ENCODE measurements at places on chromosomes 7 and 10. TPM values are rescaled to one million over a fixed set of nuclear protein-coding genes. Genes with fewer than 3 reads are reported as not detected.

DNA sequence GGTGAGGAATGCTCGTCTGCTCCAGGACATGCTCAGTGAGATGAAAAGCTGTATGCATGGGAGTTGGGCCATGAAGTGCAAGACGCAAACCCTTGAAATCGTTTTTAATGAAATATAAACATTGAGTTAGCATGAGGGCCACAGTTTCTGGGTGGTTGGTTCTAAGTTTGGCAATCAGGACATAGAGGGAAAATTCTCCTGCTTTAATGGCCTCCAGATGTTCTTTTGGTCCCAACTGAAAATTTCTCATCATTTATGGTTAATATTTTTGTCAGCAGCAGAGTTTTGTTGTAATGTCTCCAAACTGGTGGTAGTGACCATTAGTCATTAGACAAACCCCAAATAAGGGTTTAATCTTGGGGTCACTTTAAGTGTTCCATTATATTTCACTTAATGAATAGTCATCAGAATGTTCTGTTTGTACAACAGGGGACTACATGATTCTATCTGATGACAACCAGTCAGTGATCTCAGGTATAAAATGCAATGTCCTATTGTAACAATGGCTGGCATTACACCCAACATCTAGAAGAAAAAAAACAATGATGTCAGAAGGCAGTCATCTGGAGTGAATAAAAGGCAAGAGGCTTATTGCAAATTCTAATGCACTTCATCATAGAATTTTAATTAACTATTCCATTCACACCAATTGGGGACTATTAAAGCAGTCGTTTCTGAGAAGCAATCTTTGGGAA, 197.4 kb downstream of the JCAD start:
- no peak for DNase-seq

- DNase-seq = no peak
These were observed 744 bp downstream of the CREM start for GRCh38 chr10:35127289-35127891.

DNA sequence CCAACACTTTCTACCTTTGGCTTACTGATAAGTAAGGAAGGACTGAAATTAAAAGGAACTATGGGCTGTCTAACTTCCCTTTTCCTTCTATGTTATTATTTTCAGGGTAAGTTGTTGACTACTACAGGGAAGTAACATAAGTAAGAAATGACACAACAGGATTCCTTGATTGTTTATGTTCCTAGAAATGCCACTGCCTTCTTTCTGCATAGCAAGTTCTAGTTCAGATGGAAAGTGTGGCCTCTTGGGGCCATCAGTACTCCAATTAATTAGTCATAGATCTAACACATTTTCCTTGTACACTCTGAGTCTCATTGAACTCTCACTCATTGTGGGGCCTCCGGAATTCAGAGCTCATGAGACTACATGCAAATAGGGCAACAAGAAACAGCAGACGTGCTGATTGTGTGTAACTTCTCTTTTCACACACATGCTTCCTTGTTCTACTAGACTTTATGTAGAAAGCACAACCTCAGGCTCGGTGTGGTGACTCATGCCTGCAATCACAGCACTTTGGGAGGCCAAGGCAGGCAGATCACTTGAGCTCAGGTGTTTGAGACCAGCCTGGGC, 35.3 kb upstream of the HIBADH start:
- no peak for DNase-seq

DNA sequence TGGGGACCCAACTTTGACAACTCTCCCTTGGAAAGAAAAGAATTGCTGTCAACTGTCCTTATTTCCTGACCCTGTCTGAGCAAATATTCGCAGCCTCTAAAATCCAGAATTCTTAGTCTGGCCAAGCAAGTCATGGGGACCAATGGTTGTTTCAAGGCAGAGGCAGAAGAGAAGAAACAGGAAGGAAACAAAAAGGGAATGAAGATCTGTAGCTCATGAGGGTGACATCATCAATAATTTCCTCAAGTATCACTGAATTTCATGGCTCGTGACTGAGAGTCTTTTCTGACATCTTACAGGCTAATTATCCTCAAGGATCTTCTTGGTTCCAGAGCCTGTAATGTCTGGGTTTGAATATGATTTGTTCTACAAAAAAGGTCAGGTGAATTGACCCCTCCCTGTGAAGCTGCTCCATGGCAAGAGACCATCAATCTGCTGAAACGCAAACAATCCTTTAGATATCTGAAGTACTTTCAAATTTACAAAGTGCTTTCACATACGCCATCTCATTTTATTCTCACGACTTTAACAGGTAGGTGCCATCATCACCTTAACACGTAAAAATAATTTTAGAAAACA, 5.8 kb downstream of the CDK6 start:
- no peak for DNase-seq

DNA sequence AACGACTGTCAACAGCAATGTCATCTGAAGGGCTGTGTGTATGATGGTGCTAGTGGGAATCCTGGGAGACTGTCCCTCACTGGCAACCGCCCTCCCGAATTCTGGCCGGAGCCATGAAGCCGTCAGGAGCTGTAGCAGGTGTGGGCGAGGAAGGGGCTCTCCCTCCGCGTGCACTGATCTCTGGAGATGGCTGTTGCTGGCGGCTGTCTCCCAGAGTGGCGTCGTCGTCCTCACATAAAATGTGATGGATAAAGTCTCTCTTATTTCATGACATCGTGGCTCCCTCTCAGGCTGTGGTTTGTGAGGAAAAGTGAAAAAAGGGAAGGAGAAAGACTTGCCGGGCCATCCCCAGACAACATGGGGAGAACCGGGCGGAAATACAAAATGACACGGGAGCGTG, 216.5 kb downstream of the DNAJB6 start:
- DNase-seq = no peak

DNA sequence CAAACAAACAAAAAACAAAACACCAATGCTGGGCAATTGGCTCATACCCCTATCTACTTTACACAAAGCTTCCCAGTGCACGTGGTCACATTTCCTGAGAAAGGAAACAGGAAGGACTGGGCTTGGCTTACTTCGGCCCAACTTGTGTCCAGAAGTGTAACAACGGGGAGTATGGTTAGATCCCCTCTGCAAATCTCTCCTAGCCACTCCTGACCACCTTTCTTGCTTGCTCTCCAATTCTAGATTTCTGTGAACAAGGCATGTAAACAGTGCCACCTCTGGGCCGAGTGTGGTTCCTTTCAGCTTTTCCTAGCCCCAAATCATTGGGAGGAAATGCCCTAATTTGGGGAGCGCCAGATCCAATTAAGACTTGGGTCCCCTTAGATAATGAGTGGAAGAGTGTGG, 21.0 kb upstream of the FRAT2 start:
- no peak for DNase-seq

GRCh38 chr10:43912469-43912868, 263.8 kb upstream of the ZNF32 start:
- no peak for DNase-seq

DNA sequence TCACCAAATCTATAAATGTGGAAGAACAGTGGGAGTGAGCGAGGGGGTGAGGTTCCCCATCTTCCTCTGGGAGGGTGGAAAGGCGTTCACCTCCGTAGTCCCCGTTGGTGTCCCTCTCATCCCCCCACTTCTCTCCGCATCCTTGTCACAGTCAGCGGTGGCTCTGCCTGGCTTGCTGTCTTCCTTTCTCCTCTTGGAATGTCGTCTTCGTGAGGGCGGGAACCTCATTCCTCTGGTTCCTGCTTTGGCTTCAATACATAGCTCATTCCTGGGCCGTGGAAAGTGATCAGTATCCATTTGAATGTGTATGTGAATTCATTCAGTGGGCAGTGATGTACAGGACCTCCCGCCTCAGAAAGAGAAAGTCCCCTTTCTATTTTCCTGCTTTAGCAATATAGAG, 289.4 kb downstream of the CAMK1D start:
- no peak for DNase-seq

DNA sequence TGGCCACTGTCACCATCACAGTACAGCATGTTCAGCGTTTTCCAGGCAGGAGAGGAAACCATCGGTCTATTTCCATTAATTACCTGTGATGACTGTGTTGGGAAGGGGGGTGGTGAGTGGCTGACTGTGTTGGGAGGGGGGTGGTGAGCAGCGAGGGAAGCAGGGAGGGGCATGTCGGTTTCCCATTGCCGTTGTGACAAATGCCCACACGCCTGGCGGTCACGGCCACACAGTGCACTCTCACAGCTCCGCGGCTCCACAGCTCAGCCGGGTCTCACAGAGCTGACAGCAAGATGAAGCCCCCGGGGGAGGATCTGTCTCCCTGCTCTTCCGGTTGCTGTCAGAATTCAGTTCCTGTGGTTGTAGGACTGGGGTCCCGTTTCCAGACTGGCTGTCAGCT, 39.0 kb downstream of the AP5Z1 start:
- no peak for DNase-seq

DNA sequence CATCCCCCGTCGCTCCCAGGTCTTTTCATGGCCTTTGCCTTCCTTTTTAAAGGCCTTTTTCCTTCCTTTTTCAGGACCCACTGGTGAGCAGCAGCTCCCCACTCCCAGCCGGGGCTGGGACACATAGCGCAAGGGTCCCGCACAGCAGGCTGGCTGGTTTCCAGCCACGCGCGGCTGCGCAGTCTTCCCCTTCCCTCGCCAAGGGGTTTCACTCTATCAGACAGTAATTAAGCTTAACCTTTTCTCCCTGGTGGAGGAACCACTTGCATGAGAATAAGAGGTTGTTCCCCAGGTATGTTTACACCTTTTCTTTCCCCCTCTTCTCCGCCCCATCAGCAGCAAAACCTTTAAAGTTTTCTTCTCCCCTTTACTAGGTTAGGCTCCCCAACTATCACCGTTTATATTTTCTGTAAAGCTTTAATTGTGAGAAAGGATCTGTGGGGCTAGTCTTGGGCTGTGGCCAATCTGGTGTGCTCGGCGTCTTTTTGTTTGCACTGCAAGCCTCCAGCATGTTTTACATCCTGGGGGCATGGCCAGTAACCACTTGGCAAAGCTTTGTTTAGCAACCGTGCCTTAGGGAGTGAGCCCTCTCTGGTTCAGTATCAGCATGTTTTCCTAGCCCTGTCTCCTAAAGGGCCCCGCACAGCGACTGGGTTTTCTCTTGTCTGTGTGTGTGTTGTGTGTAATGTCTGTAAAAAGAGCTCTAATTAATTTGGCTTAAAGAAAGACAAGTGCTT, 219.6 kb downstream of the PHF14 start:
- no peak for DNase-seq

- DNase-seq = no peak
These were observed 349 bp upstream of the GNG11 start for GRCh38 chr7:93921186-93921585.

GRCh38 chr7:81503336-81503735, 266.5 kb downstream of the HGF start:
- DNase-seq = no peak

GRCh38 chr10:74189999-74190421, 39.0 kb downstream of the ADK start:
- peak; percentile 50 for DNase-seq

DNA sequence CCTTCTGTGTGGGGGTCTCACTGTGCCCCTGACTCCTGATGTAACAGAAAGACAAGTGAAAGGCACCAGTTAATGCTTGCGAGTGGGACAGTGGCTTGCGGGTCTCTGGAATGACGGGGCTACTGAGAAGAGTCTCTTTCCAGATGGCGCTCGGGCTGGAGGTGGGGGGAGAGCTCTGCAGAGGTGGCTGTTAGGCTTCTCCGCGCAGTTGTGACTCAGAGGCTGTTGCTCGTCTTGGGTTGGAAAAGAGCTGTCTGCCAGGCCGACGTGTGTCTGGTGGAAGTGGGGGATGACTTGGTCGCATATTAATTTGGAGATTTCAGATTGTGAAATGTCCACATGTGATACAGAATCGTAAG, 27.9 kb upstream of the SH2B2 start:
- no peak for DNase-seq

DNA sequence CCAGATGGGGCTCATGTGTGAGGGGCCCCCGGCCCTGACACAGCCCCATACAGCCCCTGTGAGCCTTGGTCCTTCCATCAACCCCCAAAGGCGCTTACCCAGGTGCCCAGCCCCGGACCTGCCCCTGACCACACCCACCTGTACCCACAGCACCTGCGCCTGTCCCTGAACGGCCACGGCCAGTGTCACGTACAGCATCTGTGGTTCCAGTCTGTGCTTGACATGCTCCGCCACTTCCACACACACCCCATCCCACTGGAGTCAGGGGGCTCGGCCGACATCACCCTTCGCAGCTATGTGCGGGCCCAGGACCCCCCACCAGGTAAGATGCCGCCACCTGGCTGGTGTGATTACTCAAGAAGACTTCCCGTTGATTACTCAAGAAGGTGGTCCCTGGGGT, 33.5 kb downstream of the SH2B2 start:
- DNase-seq = no peak

DNA sequence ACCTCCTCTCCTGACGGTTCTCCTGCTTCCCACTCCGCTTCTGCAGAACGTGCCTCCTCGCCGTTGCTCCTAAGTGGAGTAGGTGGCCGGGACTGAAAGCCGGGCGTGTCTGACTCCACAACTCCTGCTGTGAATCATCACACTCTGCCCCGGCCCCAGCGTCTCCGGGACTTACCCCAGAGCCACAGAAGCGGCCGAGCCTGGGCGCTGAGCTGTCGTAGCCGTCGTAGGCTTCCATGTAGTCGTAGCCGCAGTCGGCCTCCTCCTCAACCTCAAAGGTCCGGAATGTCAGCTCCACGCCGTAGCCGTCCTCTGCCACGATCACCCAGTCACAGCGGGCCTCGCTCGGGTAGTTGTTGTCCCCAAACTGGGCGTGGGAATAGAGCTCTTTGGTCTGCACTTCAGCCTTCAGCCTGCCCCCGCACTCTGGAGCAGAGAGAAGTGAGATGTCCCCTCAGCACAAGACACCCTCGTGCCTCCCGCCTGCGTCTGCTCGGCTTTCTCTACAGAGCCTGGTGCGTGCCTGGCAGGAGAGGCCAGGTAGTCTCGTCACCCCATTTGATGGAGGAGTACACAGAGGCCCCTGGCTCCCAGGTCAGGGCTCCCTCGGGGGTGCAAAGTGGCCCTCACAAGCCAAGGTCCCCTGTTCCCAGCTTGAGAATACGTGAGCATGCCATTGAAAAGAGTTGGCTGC, 11.2 kb upstream of the OPALIN start:
- peak; percentile 14 for DNase-seq

GRCh38 chr7:78588393-78588792, 789.8 kb downstream of the PHTF2 start:
- DNase-seq = no peak

DNA sequence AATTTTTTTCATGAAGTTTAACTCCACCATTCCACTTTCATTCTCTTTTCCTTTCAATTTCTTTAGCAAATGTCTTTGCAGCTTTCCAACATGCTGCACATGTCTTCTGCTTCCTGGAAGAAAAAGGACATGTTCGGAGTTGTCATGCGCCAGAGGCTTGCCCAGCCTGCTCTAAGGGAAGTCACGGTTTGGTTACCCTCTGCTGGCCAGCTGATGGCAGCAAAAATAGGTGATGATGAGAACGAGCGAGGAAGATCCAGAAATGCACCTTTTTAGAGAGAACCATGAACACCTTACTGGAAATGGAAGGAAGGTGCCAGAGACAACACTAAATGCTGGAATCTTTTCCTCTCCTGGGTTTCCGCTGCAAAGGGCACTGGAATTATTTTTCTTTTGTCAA, 4.9 kb upstream of the ZSCAN21 start:
- peak; percentile 24 for DNase-seq

GRCh38 chr10:24706479-24707118, 17.1 kb downstream of the ARHGAP21 start:
- peak; percentile 49 for DNase-seq

Gene NKX2-3
- total RNA-seq = 0.25 TPM

Gene SLC26A5
- total RNA-seq = not detected

Gene ANKRD30A
- not detected for total RNA-seq

Gene ADRA2A
- not detected for total RNA-seq

Gene INA
- not detected for total RNA-seq

Gene PLXNA4
- 0.02 TPM for total RNA-seq

Gene UPK3B
- total RNA-seq = 0.15 TPM

Gene MIOS
- 49.7 TPM for total RNA-seq

Gene ZNF503
- 10.5 TPM for total RNA-seq

Gene NKX1-2
- total RNA-seq = 0.02 TPM

Gene ZNF365
- 4.2 TPM for total RNA-seq

Gene INMT
- total RNA-seq = not detected

Gene TEX36
- total RNA-seq = not detected
